ENCODE measurements at places on chromosomes 11 and 22.

DNA sequence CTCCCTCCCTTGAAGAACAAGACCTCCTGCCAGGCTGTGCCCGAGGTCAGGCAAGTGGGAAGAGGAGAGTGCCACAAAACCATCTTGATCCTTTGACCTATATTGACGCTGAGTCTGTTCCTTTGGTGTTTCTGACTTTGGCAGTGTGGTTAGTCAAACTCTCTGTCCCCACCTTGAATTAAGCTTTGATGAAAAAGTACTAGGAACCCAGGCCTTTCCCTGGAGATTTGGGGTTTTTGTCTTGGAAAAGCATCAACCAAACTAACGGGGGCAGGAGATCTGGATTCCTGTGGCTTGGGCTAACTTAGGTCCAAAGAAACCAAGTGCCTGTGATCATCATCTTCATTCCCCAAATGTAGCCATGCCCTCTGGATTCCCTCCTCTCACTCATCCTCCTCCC lies 40.4 kb downstream of the ARFGAP2 start:
- no peak for DNase-seq

DNA sequence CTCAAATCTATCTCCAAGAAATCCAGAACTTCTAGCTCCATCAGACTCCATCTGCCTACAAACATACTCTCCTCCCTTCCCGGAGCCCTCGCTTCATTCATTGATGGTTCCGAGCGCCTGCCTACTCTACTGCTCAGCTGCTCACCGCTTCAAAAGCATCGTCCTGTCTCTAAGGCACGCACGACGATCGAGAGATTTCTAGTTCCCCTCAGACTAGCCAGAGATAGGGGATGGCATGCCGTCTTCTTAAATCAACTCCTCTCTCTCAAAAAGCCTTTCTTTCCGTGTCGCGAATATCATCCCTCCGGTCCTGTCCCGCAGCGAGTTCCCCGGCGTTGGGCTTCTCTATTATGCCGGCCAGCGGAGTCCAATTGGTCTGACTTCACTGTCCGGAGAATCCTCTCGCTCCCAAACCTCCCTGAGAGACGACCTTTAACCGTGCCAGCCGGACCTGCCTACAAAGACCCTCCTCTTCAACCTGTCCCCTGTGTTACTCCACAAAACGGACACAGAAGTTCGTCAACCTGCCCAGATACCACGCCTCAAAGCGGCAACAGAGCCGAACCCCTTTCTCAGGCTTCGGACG lies 592 bp downstream of the EEF1G start:
- peak; percentile 31 for DNase-seq

DNA sequence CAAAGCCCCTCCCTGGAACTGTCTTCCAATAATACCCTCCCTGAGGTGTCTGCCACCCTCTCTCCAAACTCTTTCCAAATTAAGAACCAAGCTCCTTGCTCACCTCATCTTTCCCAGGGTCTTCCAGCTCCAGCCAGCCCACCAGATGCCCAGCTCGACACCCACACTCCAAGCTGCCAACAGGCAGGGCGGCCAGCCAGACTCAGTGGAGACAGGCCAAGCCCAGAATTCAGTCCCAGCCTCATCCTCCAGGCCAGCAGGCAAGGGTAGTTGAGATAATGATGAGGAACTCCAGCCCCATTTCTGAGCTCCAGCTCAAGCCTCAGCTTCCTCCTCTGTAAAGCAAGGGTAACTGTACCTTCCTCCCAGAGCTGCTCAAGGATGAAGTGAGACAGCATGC lies 132.9 kb downstream of the CHST1 start:
- no peak for DNase-seq

DNA sequence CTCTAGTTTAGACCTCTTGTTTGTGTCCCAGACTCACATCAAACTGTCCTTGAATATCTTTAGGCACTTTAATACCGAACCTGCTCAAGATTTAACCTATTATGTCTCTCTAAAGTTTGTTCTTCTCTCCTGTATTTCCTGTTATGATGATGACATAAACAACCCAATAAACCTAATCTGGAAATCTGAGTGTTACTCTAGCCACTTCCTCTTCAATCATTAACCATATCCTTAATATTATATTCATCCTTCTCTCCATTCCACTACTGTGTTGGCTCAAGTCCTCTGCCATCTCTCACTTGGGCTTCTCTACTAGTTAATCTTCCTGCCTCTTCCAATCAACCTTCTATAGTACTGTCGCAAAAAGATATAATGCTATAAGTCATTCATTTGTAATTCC lies 36.0 kb downstream of the COPB1 start:
- DNase-seq = no peak

DNA sequence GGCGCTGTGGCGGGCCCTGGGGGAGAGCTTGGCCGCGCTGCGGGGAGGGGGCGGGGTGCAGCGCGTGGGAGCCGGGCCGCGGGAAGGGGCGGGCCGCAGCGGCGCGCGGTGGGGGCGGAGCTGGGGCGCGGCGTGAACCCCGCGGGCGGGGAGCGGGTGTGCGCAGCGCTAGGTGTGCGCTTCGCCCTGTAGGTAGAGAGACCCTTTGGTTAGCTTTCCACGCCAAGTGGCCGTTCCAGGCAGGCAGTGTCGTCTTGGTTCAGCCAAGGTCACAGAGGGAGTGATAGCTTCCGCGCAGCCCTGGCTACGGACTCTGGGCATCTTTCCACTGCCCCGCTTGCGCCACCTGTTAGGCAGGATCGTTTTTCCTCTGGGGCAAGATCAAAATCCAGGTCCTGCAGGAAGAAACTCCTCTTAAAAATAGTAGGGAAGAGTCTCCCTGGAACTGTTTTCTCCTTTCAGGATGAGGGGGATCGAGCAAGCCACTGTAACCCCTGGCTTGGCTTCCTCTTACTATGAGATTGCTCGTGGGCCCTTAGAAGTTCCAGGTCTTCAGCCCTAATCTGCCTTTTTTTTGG lies 434 bp downstream of the BANF1 start:
- peak; percentile 43 for DNase-seq

GRCh38 chr11:15291885-15292284 lies 177.2 kb downstream of the INSC start:
- no peak for DNase-seq
